HFFc6 (cell line): ENCODE measurements at places on chromosomes 2 and 18.

- H3K27ac ChIP-seq, result no peak overlapping the region
- H3K27me3 ChIP-seq, result peaks cover 4% of the 10 kb centered on the region; the same call in 1 of the 2 replicates
- DNase-seq, result no peak
- H3K36me3 ChIP-seq, result no peaks in the 10 kb centered on the region
These were observed 247.1 kb downstream of the BCL11A start for GRCh38 chr2:60306267-60306861.

DNA sequence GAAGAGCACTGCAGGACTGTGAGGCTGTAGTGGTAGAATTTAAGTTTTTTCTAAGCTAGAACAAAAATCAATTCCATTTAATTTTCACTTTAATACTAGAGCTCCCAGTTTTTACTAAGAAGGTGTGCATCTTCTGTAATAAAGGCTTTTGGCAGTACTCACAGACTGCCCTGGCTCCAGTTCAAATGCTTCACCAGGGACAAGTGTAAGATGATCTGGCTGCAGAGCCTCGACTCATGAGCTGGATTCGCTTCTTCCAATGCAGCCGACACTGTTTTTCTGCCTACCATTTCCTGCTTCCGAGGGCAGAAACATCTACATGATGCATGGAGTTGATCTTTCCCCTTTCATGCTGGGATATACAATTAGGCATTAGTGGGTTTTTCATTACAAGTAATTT lies 87.0 kb downstream of the FARSB start:
- no peak overlapping the region for H3K27ac ChIP-seq
- no peak overlapping the region for H3K4me3 ChIP-seq
- no peaks in the 10 kb centered on the region for H3K27me3 ChIP-seq
- peak; percentile 42 for DNase-seq
- peaks cover 30% of the 10 kb centered on the region for H3K36me3 ChIP-seq
- peaks cover 51% of the 10 kb centered on the region for H3K4me1 ChIP-seq

GRCh38 chr2:10136101-10136934 lies 13.8 kb downstream of the RRM2 start:
- no peak overlapping the region for H3K4me3 ChIP-seq
- H3K36me3 ChIP-seq, result no peaks in the 10 kb centered on the region; the same call in none of the 2 replicates
- peaks cover 22% of the 10 kb centered on the region for H3K4me1 ChIP-seq

DNA sequence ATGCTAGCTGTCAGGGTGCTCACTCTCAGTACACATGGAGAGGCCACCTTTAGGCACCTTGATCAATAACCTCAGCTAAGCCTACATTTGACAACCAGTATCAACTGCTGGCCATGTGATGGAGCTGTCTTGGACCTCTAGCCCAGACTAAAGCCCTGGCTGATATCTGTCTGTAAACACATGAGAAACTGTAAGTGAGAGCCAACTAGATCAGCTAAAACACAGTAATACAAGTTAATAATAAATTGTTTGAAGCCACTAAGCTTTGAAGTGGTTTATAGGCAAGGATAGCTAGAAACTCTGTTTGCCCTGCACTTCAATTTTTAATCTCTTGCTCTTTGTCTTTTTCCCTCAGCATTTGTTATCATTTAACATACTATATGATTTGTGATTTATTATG lies 407.1 kb downstream of the SPAG16 start:
- H3K36me3 ChIP-seq, result no peaks in the 10 kb centered on the region
- no peaks in the 10 kb centered on the region for H3K27me3 ChIP-seq
- no peak for DNase-seq

- H3K27ac ChIP-seq, result no peak overlapping the region
- no peak overlapping the region for H3K4me3 ChIP-seq
- peaks cover 3% of the 10 kb centered on the region; the same call in 1 of the 2 replicates for H3K27me3 ChIP-seq
- peaks cover 11% of the 10 kb centered on the region for H3K36me3 ChIP-seq
- no peak for DNase-seq
These were observed 195.8 kb downstream of the NDUFA10 start for GRCh38 chr2:239829326-239829725.

DNA sequence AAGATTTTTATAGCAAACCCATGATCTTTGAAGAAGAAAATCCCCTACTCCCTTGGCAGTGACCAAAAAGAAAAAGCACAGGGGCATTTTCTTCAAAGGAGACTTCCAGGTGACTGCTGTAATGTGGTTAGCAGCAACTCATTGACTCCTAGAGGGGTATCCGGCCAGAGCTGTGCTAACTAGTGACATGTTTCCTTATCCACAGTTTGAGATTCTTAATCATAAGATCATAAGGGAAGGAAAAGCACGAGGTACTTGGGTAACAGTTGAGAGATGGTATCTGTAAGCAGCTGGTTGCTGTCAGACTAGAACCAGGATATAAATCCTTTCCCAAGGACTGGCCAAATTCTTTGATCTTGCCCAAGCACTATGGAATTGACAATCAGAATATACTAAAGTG lies 124.7 kb downstream of the MREG start:
- no peak for DNase-seq
- H3K36me3 ChIP-seq, result 0 out of 2 replicates have a peak, but pooled peaks cover 8% of the 10 kb centered on the region
- peaks cover 23% of the 10 kb centered on the region for H3K4me1 ChIP-seq
- H3K27me3 ChIP-seq, result no peaks in the 10 kb centered on the region; the same call in 1 of the 2 replicates
- no peak overlapping the region for H3K4me3 ChIP-seq

DNA sequence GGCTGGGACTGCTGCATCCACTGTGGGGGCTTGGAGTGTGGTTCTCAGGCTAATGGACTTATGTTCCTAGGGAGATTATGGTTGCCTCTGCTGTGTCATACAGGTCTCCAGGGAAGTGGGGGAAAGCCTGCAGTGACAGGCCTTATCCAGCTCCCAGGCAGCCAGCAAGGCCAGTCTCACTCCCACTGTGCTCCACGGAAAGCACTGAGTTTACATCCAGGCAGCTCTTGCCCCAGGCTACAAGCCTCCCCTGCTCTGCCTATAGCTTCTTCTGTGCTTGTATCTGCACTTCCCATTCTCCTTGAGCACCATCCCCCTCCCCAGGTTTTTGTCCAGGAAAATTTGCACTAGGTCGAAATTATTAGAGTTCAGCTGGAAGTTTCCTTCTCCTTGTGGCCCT lies 231.9 kb downstream of the ZRANB3 start:
- H3K27me3 ChIP-seq, result no peaks in the 10 kb centered on the region
- H3K4me3 ChIP-seq, result no peak overlapping the region
- H3K27ac ChIP-seq, result no peak overlapping the region
- H3K4me1 ChIP-seq, result peaks cover 9% of the 10 kb centered on the region; the same call in 1 of the 2 replicates
- DNase-seq, result no peak
- peaks cover 5% of the 10 kb centered on the region for H3K36me3 ChIP-seq

DNA sequence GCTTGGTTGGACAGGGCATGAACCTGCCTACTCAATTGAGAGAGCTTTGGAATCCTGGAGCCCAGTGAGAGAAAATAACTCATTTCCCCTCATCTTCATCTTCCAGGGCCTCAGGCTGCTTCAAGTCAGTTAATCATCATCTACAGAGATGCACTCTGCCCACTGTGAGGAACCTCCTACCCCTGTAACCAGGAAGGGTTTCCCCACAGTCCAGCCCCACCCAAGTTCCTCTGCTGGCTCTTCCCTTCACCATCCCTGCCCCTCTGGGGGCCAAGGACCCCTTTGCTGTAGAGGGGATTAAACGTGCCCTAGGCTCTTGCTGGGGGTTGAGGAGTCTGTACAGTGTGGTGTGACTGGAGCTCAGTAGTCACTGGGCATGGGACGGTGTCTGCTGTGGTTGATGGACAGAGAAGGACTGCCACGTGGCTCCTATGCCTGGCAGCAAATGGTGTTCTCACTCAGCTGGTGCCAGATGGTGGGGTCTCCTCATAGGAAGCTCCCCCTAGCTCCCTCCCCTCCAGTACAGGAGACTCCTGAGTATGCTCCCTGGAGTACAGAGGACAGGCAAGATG lies 29.5 kb upstream of the LGALSL start:
- no peak overlapping the region for H3K4me3 ChIP-seq
- no peak for DNase-seq
- peaks cover 18% of the 10 kb centered on the region; the same call in 1 of the 2 replicates for H3K27me3 ChIP-seq
- no peak overlapping the region for H3K27ac ChIP-seq
- no peaks in the 10 kb centered on the region for H3K36me3 ChIP-seq

DNA sequence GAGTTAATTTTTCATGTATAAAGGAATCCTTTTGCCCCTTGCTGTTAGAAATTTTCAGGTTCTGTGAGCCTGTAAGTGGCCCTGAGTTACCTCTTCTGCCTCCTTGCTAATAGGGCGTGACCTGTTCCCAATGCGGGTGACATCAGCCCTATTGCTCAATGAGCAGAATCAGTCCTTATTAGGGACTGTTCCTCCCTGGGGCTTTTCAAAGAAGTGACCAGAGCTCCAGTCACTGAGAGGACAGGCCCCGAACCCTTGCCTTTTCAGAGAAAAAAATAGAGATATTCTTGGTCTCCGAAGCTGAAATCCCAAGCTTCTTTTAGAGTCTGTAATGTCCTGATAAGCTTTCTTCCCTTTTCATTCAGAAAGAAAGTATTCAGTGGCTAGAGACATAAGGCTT lies 8.2 kb upstream of the APOB start:
- DNase-seq, result no peak
- H3K36me3 ChIP-seq, result no peaks in the 10 kb centered on the region
- H3K27me3 ChIP-seq, result no peaks in the 10 kb centered on the region; the same call in 1 of the 2 replicates
- no peak overlapping the region for H3K4me3 ChIP-seq

DNA sequence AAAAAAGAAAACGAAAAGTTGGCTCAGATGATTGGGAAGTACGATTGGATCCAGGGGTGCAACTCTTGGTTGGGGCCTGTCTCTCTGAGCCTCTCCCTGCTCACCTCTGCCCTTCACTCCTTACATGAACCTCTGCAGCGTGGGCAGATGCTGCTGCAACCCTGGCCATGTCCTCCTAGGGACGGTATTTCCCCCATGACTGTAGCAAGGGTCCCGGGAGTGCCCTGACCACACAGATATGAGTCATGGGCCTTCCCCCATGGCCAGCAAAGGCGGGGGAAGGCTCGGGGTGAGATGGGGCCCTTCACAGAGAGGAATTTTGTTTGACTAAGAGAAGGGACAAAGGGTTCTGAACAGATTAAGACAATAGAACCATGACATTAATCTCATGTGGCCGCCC lies 129.0 kb downstream of the NCK2 start:
- DNase-seq, result peak; percentile 20
- H3K36me3 ChIP-seq, result peaks cover 16% of the 10 kb centered on the region
- H3K27ac ChIP-seq, result peak overlapping the region; percentile 36
- peaks cover 14% of the 10 kb centered on the region for H3K4me1 ChIP-seq

GRCh38 chr18:74213429-74213828 lies 65.1 kb downstream of the TIMM21 start:
- DNase-seq, result no peak
- no peaks in the 10 kb centered on the region for H3K36me3 ChIP-seq
- no peak overlapping the region for H3K27ac ChIP-seq
- H3K4me3 ChIP-seq, result no peak overlapping the region

DNA sequence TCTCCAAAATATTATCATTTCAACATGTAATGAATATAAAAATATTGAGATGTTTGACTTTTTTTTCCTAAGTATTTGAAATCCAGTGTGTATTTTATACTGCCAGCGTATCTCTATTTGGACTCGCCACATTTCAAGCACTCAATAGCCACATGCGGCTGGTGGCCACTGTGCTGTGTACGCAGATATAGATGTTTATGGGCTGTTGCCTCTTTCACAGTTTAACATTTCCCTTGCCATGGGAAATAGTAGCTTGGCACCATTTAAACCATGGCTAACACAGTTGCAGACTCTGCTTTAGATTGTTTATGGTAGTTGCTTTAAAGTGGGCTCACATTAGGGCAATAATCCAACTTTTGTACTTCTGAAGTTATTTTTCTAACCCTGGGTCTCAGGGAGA lies 136.6 kb upstream of the ITGB6 start:
- H3K27me3 ChIP-seq, result peaks cover 6% of the 10 kb centered on the region
- no peak overlapping the region for H3K27ac ChIP-seq
- no peaks in the 10 kb centered on the region; the same call in 1 of the 2 replicates for H3K36me3 ChIP-seq

DNA sequence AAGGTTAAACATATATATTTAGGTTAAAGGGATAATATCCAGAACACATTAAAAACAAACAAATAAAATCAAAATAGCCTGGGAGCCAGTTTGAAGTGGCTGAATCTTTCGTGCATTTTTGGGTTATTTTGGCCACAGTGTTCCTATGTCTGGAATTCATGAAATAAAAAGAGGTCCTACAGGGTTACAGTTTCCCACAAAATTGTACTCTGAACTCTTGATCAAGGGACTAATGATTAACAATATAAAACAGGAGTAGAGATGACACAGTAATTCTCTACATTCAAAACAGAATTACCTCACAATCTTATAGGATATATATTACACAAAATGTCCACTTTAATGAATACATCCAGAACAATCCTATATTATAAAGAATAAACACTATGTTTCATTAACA lies 24.9 kb downstream of the VPS4B start:
- no peak overlapping the region for H3K27ac ChIP-seq
- no peak for DNase-seq
- H3K4me3 ChIP-seq, result no peak overlapping the region
- no peaks in the 10 kb centered on the region; the same call in 1 of the 2 replicates for H3K4me1 ChIP-seq
- no peaks in the 10 kb centered on the region for H3K27me3 ChIP-seq

DNA sequence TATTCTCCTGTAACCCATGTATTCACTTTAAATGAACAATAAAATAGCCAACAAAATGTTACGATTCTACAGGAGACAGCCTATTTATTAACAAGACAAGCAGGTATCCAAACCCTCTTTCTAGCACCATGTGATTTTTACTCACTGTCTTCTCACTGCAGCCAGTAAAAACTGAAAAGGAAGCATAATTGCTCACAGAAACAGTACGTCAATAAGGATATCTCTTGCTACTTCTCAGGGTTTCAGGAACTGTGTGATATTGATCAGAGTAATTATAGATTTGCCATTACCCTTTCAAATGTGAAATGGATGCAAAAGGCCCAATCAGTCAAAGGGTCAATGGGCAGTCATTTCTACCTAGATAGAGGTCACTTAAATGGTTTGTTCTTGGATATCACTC lies 1473.8 kb upstream of the DDX18 start:
- no peaks in the 10 kb centered on the region for H3K36me3 ChIP-seq
- H3K4me1 ChIP-seq, result no peaks in the 10 kb centered on the region
- no peak for DNase-seq
- H3K27me3 ChIP-seq, result no peaks in the 10 kb centered on the region; the same call in 1 of the 2 replicates

DNA sequence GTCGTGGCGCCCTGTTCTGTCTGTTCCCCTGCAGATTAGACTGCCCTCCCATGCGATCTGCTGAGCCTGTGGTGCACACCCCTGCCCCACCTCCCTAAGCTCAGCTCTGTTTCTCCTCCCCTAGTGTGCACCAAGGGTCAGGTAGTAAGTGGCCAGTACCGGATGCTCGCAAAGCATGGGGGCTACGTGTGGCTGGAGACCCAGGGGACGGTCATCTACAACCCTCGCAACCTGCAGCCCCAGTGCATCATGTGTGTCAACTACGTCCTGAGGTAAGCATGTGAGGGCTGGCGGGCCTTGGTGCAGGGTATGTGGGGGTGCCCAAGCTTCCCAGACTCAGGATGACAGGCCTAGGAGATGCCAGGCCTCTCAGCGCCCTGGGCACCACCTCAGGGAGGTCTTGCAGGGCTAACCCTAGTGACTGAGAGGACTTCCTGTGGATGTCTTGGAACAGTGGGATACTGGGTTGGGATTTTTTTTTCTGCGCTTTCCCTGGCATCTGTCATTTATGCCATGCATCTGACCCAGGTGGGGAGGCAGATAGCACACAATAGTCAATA lies 78.4 kb downstream of the EPAS1 start:
- H3K27ac ChIP-seq, result no peak overlapping the region
- H3K27me3 ChIP-seq, result no peaks in the 10 kb centered on the region
- H3K36me3 ChIP-seq, result peaks cover 15% of the 10 kb centered on the region
